ENCODE measurements at places on chromosomes 1 and 21.

GRCh38 chr1:74246315-74246714 lies 11.1 kb downstream of the TNNI3K start:
- DNase-seq = no peak

GRCh38 chr1:198641501-198641900 lies 2.7 kb downstream of the PTPRC start:
- DNase-seq = no peak

DNA sequence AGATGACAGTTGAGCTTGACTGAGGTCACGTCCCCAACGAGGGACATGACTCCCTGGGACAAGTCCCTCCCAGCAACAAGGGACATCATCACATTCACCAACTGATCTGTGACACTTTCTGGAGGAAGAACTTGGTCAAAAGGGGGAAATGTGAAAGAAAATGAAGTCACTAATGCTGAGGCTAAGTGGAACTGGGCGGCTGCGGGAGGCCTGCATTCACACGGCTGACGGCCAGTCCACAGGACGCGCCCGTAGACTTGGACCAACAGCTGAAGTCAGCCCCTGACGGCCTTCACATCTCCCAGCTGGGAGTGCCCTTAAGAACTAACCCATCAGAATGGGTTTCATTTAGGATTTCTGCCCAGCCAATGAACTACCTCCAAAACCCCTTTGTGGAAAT lies 26.6 kb downstream of the POFUT2 start:
- no peak for DNase-seq

DNA sequence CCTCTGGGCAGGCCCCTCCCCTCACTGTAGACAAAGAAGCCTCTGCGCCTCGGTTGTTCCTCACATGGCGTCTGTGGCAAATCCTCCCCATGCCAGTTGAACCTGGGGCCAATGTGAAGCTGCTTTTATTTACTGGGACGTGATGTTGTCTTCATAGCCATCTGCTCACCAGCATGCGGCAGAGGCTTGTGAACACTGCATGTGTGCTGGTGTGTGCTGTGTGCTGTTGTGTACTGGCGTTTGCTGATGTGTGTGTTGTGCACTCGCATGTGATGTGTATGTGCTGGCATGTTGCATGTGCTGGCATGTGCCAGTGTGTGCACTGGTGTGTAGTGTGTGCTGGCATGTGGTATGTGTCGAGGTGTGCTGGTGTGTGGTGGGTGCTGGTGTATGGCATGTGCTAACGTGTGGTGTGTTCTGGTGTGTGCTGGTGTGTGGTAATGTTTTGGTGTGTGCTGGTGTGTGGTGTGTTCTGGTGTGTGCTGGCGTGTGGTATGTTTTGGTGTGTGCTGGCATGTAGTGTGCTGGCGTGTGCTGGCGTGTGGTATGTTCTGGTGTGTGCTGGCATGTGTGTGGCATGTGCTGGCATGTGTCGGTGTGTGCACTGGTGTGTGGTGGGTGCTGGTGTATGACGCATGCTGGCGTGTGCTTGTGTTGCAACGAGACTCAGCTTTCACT lies 37.2 kb upstream of the TRAPPC10 start:
- DNase-seq = no peak

DNA sequence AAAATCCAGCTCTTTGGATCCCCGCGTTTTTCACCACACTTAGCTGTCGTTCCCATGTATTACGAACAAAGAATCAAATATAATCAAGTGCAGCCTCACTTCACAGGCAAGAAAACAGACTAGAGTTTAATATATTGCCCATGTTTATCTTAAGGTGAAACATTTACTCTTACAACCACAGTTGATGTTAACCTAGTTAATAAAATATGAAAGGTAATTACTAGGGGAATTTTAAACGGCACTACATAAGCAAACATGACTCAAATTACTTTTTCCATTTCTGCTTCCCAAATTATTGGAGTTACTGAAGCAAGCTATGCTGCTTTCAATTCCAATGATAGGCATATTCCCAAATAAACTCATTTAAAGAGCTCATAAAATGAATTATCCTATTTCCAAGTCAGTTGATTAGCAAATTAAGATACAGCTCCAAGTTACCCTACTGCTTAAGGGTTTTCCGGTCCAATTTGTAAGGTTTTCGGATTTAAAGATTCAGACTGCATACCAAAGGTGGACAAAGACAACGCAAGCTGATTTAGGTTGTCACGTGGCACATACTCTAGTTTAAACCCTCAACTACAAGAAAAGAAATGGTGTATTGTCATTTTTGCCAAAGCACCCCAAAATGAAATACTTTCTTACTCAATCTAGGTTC lies 5.9 kb downstream of the COX20 start:
- DNase-seq = no peak

- no peak for DNase-seq
These were observed 15.2 kb upstream of the NBPF1 start for GRCh38 chr1:16628361-16629111.

- DNase-seq = no peak
These were observed 7.3 kb downstream of the MRPS6 start for GRCh38 chr21:34080710-34081109.

- no peak for DNase-seq
These were observed 11.4 kb upstream of the BCAR3 start for GRCh38 chr1:93692983-93693591.

GRCh38 chr1:39238476-39238875 lies 34.0 kb downstream of the MACF1 start:
- no peak for DNase-seq

DNA sequence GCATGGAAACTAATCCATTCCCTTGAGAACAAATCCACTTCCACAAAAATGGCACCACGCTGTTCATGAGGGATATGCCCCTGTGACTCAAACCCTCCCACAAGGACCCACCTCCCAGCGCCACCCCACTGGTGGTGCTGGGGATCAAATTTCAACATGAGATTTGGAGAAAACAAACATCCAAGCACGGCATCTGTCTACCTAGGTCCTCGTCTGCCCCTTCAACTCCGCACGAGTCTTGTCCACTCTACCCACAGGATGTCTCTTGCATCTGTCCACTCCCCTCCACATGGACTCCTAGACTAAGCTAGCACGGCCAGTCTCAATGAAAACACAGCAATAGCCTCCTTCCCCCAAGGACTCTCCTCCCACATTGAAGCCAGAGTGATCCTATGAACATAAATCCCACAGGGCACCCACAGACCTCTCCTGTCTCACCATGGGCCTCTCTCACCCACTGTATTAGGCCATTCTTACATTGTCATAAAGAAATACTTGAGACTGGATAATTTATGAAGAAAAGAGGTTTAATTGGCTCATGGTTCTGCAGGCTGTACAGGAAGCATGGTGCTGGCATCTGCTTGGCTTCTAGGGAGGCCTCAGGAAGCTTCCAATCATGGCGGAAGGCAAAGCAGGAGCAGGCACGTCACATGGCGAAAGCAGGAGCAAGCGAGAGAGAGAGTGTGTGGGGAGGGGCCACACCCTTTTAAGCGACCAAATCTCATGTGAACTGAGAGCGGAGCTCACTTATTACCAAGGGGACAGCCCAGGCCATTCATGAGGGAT lies 101.4 kb downstream of the TOMM20 start:
- DNase-seq = no peak

DNA sequence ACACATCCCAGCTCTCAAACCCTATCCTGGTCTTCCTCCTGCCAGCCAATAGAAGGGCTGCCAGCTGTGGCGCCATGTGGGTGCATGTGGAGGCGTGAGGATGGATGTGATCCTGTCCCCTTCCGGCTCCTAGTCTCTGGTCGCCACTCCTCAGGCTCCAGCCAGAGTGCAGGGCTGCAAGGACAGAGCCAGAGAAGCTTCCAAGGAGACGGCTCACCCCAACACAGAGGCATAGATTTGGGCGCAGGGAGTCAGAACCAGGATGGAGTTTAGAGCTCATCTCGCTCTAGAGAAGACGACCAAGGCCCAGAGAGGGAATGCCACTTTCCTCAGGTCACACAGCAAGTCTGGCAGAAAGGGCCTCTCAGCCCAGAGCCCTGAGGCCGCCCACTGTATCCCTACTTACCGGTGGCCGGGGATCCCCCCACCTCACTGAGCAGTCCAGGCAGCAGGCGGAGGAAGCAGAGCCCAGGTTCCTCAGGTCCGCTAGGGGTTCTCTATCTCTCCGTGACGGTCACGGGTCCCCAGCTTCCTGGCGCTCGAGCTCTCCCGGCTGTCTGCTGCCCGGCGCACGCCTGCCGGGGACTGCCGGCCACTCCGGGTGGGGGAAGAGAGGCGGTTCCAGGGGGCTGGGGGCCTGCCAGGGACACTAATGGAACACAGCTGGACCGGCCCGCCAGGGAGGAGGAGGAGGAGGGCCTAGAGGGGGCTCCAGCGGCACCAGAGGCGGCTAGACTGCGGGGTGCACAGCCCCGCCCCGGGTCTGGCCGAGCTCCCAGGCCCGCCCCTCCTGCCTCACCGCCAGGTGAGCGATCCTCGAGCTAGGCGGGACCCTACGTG lies at the start of gene COL16A1:
TSS of gene COL16A1 (minus strand) at position 587 of the 840 bp plus-strand sequence. CDS start 1,824 bp downstream, outside the sequence.
- DNase-seq = peak; percentile 54

DNA sequence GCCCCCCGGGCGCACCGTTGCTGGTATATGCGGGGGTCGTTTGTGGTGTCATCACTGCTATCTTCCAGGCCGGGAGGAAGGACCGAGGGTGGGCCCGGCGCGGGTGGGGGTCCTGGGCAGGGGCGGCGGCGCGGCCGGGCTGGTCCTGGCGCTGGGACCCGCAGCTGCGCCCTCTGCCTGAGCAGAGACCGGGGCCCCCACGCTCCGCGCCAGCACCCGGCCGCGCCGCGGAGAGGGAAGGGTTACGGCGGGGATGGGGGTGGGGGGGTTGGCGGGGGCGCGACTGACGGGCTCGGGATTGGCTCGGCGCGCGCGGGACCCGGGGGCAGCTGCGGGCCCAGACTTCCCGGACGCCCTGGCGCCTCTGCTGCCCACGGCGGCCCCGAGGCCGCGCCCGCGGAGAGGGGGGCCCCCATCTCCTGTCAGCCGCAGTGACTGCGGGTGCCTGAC lies 13.8 kb upstream of the SAMD11 start:
- peak; percentile 1 for DNase-seq

- DNase-seq = no peak
These were observed 365.2 kb downstream of the DSCAM start for GRCh38 chr21:40481764-40482163.

DNA sequence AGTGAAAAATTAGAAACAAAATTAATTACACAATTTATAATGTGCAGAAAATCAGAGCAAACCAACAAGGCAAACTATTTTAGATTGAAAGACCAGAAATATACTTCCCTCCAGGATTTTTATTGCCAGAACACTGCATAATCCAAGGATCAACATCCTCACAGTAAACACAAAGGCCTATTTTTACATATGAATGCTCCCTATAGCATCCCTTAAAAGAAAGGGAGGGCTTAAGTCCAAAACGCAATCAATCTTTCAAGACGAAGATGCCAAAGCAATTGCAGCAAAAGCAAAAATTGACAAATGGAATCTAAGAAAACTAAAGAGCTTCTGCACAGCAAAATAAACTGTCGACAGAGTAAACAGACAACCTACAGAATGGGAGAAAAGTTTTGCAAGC lies 18.6 kb upstream of the CHIA start:
- DNase-seq = peak; percentile 11

DNA sequence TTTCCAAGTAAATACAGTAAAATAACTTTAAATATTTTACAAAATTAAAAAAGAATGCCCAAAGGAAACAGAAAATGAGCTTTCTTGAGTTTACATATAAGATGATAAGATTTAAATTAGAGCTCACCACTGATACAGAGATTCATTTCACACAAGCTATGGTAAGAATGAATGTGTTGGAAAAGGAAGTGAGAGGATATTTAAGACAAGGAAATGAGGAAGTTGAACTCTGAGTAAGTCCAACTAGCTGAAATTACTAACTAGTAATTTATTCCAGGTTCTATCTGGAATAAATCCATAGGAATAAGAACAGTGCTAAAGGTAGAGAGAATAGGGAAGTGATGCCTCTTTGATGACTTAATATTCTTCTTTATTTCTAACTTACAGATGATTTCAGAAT lies 42.4 kb downstream of the FNBP1L start:
- DNase-seq = no peak

- DNase-seq = no peak
These were observed 41.5 kb downstream of the PLPPR5 start for GRCh38 chr1:98963064-98963758.

- DNase-seq = peak; percentile 33
These were observed 958.3 kb downstream of the ADGRL2 start for GRCh38 chr1:82759035-82759434.

DNA sequence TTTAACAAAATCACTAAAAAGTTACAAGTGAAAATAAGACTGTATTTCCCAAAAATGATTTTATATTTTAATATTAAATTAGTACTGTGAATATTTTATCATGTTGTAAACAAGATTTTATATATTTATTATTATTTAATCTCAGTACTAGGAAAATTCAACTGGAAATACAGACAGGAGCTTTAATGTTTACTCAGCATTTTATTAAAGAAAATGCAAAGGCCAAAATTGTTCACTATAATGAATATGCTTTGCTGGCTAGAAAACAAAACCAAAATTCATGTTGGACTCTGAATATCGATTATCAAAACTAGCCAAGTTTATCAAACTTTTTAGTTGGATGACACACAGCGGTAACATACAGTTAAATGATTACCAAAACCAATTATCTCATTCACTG lies 782.3 kb downstream of the AMY1C start:
- DNase-seq = no peak

- no peak for DNase-seq
These were observed 21.4 kb upstream of the LRRC38 start for GRCh38 chr1:13535227-13535626.

DNA sequence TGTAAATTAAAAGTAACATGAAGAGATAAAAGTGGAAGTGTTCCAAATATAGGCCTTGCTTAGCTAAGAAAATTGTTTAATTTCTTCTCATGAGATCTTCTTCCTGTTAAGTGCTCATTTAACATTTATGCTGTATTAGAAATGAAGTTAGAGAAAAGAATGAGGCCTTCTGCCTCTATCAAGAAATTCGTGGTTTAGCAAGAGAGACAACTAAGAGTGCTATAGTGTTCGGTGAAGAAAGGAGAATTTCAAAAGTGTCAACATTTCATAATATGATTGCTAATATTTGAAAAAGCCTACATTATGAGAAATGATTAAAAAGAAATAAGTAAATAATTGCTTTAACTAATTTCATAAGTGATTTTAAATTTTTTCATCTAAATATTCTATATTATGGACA lies 18.8 kb upstream of the MNDA start:
- no peak for DNase-seq

DNA sequence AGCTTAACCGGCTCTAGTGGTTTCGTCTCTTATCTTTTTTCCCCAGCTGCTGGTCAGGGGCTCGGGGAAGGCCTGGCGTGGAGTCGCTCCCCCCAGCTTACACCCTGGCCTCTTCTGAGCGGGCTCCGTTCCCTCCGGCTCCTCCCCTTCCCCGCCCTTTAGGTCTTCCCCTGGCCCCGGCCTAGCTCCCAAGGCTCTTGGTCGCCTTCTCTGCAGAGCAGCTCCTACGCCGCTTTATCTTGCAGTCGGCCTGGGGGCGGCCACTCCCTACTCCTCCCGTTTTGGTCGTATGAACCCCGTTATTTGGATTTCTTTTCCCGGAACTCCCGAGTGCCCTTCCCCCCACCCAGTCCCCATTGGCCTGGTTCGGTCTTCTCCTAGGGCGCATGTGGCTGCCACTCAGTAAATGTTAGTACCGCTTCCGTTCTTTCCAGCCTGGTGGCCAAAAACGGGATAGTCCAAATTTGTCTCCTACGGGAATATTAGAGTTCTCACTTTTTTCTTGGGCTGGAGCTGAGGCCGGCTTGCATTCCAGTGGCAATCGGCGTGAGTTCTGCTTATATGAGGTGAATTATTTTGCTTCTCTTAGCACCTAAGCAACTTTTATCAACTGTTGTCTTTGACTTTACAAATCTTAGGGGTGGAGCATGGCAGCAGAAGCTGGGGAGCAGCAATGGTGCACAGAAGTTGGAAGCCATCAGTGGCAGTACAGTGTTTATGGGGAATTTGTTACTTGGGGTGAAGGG lies 467 bp downstream of the THRAP3 start:
- DNase-seq = peak; percentile 90

- DNase-seq = no peak
These were observed 178.7 kb downstream of the MRPL39 start for GRCh38 chr21:25428537-25428936.
